Uterus (tissue), 4 donors: ENCODE measurements at places on chromosomes 12 and 14. TPM values are rescaled to one million over a fixed set of nuclear protein-coding genes. Genes with fewer than 3 reads are reported as not detected.

DNA sequence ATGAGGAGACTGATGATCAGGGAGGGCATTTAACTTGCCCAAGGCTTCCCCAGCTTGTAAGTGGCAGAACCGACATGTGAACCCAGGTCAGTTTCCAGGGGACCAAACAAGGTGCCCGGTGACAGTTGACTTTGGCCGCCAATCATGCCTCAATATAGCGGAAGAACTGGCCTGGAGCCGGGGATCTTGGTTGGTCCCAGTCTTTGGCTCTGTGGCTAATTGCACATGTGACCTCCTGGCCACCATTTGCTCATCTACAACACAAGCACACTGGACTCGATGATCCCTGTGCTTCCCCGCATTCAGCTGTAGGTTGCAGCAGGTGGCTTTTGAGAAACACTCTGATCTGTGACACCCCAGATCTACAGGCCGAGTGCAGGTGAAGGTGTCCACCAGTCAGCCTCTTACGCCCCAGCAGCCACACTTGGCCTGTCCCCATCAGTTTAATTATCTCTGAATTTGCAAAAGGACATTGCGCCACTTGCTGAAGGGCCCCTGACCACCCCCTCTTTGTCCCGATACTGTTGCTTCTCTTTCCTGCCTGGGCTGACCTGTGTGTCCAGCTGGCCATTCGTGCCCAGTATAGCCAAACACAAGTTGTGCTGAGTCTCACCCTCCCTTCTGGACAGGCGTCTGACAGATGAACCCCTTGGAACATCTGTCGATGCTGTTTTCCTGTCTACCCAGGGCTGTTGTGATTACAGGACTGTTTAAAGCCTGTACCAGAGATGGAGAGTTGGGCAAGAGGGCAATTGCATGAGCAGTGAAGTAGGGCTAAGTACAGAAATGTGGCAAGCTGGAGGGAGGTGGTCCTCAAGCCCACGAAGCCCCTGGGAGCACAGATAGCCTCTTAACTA, 14.1 kb downstream of the ACACB start:
- DNase-seq = no peak

CLEC2A gene
- total RNA-seq = not detected

NUAK1 gene
- total RNA-seq = 20.0 TPM

DNA sequence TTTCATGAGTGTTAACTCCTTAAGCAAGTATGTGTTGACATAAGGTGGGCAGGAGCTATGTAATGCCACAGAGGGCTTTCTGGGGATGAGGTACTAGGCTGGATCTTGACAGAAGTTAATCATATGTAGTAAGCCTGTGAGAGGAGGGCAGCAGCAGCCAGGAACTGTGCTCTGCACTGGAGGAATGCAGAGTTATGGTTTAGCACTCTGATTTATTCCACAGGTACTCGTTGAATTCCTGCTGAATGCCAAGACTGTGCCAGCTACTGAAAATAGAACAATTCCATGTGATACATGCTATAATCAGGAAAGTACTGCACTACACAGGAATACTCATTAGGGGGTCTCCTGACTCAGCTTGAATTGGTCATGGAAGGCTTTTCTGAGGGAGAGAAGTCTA, 58.7 kb downstream of the SUSD6 start:
- no peak for DNase-seq

KCNH3 gene
- 1.7 TPM for total RNA-seq

RASAL1 gene
- total RNA-seq = not detected

DNA sequence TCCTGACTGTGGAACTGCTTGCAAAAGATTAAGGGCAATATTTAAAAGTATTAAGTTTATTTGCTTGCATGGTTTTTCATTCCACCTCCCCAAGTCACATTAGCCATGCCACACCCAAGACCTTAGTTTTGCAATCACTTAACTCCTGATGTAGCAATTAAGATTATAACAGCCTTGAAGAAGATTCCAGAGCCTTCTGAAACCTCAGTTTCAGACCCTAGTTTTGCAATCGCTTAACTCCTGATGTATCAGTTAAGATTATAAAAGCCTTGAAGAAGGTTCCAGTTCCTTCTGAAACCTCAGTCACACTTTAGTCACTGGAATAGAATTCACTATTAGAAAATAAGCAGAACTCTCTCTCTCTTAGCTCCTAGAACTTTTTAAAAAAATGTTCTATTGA, 42.7 kb upstream of the DCN start:
- no peak for DNase-seq

DNA sequence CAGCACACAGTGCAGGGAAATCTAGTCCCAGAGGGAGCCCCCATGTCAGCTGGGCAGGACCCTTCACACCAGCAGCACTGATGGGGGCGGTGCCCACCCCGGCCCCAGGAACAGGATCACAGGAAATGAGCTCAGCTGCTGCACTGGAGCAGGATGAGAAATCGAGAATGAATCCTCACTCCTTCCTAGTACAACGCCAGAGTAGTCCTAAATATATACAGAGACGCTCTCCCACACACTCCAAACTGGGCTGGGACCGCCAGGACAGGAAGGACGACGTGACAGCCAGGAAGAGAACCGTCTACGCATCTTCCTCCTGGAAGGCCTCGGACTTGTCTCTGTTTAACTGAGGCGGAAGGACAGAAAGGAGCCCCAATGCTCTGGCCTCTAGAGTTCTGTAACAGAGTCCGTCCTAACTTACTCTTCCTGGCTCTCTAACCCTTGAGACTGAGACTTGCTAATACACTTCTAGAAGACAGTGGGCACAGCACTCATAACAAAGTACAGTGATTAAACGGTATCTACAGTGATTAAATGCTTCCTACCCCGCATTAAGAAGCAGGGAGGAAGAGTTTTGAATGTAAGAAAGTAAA, 33.4 kb downstream of the CDC42BPB start:
- DNase-seq = no peak

ASIC1 gene
- total RNA-seq = 3.5 TPM

CFAP251 gene
- total RNA-seq = 10.1 TPM

DNA sequence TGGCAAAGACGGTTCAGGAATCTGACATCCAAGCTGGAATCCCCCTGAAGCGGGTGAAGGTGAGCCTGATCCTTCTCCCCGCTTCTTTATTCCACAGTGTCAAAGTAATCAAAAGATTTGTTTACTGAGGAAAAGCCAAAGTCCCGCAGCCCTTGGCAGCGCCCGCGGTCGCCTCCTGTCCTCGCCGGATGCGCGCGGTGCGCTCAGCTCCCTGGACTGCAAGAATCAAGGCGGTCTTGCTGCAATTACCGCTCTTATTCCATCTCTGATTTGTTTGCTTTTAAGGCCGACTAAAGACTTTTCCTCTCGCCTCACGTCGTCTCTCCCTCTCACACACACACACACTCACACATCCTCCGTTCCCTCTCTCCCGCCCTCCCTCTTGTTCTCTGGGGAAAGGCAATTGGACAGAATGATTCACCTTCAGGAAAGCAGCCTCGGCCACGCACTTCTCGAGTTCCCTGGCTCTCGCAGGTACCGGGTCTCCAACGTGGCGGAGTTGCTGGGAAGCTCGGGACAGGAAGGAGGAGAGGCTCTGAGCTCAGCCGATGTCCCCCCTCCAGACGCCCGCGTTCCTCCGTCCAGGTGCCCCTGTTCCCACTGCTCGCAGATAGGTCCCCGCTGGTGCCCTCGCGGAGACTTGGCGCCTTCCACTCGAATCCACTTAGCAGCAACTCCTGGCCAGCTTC, 68.6 kb upstream of the USP15 start:
- DNase-seq = peak; percentile 13

KCNA1 gene
- total RNA-seq = 2.4 TPM

GRCh38 chr14:101595887-101596721, 34.8 kb downstream of the DIO3 start:
- no peak for DNase-seq

DNA sequence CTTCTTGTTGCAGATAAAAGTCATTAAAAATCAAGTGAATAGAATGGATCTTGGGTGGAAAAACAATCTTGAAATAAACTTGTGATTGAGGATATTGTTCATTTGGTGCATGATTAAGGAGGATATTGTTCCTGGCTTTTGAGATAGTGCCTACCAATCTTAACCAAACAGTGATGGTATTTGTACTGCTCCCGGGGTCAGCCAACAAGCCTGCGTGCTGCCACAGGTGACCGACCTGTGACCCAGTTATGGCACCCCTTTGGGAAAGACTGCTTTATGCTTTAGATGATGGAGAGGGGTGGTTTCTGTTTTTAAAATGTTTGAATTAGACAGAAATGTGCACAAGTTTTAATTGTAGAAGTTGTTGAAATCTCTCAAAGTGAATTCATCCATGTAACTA, 41.6 kb downstream of the SUDS3 start:
- no peak for DNase-seq

DNA sequence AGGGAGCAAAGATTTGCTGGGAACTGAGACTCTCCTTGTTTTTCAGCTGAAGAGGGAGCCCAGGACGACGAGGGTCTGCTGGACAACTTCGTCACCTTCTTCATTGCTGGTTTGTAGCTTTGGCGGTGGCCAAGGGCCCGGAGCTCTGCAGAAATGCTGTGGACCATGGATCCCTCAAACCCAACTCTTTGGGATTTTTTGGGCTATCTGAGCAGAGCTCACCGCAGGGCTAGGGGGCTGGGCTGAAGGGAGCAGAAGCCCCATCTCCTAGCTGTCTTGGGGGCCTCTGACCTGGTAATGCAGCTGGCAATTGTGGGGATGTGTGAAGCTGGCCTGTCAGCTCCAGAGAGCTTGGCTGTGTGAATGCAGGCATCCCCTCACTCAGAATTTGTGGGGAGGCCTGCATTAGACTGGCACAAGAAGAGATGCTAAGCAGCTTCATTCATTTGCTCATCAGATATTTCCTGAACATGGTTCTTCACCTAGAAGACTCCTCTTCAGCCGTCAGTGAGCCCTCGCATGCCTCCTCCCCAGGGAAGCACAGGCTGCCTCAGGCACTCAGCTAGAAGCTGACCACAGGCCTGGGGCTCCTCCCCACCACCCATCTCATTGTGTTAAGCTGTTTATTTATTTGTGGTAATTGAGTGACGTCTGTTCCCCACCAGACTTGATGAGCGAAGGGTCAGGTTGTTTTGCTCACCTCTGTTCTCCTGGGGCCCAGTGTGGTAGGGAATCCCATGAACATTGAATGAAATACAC, 32.2 kb downstream of the CYP46A1 start:
- DNase-seq = no peak

ACSS3 gene
- total RNA-seq = 52.1 TPM

KCNJ8 gene
- 6.1 TPM for total RNA-seq

- DNase-seq = no peak
Observed at GRCh38 chr12:76784600-76785051, 20.7 kb downstream of the ZDHHC17 start.

DNA sequence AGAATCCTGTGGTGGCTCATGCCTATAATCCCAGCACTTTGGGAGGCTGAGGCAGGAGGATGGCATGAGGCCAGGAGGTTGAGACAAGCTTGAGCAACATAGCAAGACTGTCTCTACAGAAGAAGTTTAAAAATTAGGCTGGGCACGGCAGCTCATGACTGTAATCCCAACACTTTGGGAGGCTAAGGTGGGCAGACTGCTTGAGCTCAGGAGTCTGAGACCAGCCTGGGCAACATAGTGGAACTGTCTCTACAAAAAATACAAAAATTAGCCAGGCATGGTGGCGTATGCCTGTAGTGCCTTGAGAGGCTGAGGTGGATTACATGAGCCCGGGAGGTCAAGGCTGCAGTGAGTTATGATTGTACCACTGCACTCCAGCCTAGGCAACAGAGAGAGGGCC, 998 bp upstream of the CYP27B1 start:
- no peak for DNase-seq

DNA sequence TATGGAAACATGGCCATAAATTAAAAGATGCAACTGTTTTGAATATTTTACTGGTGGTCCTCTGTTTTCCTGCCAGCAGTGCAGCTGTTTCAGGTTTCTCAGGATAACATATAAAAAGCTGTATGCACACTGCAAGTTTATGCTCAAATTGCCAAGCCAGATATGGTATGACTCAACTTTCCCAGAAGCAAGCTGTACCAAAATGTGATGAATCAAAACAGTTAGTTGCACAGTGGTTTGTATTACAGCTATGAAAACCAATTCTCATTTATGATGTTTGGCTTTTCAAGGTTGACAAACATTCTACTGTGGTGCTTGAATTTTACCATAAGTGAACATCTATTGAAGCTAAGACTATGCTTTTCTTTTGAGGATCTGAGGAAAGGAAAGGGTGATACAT, 15.5 kb downstream of the TRMT5 start:
- no peak for DNase-seq

GRCh38 chr14:58899317-58899713, 261.6 kb downstream of the DACT1 start:
- no peak for DNase-seq

DNA sequence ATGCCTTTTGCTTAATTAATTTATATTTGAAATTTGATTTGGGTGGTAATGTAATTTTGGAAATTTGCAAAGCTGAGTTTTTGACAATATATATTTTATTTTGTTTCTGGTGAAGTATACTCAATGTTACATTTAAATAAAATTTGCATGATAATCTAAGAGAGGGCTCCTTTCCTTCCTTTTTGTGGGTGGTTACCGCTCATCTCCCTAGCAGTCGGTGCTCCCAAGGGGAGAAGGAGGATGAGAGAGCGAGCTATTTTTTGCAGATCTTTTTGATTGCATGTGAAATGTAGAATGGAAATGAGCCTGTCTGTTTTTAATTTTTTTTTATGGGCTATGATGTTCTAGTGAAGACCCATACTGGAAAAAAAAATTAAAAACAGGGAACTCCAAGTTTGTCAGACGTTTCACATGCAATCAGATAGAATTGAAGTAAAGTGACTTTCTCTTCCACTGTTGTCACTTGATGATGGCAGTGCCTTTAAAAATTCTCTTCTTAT, 39.8 kb downstream of the MSRB3 start:
- DNase-seq = no peak

- no peak for DNase-seq
Observed at GRCh38 chr14:50109342-50109741, 7.0 kb downstream of the VCPKMT start.

- no peak for DNase-seq
Observed at GRCh38 chr14:36981832-36982529, 190.4 kb downstream of the SLC25A21 start.

- no peak for DNase-seq
Observed at GRCh38 chr12:112126000-112126438, 659 bp downstream of the TRAFD1 start.

DNA sequence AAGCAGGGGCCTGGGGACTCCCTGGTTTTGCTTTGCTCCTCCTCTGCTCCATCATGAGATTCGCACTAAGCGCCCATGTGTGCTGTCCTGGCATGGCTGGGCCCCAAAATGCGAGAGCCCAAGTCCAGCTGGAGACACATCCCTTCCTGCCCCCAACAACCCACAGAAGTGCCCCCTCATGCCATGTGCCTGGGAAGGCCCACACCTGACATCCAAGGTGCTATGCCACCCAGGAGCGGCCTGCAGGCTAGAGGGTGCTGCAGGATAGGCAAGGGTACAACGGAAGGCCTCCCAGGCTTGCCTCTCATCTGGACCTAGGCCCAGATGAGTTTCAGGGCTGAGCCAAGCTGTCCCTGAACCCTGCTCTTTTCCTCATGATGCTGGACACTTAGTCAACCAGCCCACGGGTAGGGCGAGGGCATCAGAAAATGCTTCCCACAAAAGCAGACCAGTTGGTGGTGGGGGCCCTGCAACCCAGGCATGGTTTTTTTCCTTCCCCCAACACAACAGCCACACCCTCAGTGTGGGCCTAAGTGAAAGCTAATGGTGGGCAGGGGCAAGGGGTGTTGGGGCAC, 13.2 kb upstream of the KRT80 start:
- DNase-seq = no peak

HOXC12 gene
- not detected for total RNA-seq

GRCh38 chr14:67704484-67705089, 2.9 kb downstream of the RDH12 start:
- DNase-seq = no peak
